ENCODE measurements at places on chromosomes 4 and X.

DNA sequence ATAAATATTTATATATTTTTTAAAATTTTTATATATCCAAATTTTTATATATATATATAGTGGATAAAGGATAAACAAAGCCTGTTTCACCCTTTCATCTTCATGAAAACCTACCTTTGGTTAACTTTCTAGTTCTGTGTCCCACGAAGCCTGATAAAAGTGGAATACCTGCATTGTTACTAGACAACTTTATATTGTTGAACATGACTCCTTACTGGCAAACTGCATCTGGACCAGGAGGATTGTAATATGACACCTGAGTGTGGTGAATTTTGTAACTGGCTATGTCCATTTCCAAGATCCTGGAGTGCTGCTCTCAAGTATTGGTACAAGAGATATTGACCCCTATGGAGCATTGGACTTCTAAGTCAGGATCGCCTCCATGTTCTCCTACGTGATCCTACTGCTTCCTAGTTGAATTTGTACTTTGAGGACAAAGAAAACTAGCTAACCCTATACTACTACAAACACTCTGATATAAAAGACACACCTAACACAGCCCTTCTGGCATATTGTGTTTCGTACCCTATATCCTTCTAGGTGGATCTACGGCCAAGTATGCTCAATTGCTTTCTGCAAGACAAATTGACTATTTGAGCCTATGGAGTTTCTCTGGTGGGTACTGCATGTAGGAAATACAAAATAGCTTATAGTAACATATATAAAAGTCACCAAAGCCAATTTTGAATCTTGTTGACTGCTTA lies 61.3 kb upstream of the PRRG1 start:
- DNase-seq: no peak

DNA sequence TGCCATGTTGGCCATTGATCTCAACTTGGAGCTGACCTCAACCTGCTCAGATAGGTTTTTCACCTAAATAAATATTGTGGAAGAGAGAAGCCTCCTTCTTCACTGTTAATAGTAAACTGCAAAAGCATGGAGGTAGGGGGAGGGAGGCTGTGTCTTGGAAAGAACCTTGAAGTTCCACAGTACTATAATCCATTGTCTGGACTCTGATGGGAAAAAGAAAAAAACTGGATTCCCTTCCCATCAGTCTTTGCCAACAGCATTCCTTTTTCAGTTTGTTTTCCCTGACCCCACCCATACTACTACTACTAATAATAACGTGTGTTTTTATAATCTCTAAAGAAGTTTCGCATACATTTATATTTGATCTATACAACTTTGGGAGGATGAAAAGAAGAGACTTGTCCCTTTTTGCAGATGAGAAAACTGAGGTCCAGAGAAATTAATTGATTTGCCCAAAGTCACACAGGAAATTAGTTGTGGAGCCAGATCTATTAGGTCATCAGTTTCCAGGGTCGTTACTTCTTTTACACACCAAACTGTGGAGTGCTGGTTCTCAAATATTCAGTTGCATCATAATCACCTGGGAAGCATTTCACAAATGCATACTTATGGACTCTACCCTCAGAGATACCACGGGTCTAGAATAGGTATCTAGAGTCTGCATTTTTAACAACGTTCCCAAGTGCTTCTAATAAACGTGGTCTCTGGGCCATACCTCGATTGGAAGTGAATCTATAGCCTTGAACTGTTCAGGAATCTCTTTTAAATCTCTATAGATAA lies 59.1 kb downstream of the LUZP4 start:
- DNase-seq: no peak

GRCh38 chr4:116027311-116027710 lies 913.9 kb upstream of the NDST4 start:
- no peak for DNase-seq

DNA sequence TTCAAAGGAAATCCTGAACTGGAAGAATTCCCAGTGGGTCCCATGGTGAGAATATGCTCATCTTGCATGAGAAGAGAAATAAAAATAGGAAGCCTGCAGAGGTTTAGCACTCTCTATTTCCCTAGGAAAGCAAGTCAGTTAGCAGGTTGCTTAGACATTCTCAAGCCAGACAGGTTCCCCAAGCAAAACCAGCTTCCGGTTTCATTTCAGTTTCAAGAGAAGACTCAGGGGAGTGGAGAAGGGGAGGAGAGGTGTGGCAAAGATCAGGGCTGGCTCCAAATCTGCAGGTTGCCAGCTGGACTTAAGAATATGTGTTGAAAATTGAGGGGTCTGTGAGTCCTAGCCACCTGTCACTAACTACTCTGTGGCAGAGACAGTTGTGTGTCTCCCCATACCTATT lies 107.5 kb downstream of the CLNK start:
- no peak for DNase-seq

GRCh38 chr4:44558031-44558605 lies 93.3 kb downstream of the YIPF7 start:
- no peak for DNase-seq

DNA sequence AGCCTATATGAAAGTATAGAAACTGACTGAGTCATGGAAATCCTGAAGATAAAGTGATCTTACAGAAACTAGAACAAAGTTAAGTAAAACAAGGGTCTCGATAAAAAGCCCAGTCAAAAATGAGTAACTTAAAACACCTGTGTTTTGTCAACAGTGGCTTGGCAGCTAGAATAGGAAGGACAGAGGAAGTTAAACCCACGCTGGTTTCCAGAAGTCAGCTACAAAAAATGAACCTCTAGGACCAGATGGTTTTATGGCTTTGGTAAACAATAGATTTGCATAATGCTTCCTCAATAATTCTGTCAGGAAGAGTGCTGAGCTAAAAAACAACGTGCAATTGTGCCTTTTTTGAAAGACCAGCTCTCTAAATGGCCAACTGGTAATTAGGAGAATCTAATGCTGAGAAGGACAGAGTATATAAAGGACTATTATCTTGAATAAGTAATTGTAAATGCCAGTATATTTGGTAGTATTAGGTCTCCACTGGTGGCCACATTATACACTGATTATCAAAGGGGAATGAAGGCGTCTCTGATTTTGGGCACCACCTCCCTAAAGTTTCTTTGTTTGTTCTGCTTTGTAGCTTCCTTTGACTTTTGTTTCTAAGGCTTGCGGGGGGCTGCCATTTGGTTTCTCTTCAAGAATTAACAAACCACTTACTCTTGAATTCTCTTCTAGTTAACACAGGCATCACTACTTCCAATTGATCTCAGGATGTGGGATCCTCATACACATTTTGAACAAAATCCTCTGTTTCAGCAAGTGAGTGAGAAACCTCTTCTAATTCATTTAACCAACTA lies 72.2 kb upstream of the PPP3CA start:
- DNase-seq: no peak

GRCh38 chr4:75547647-75548387 lies 8.0 kb upstream of the ODAPH start:
- DNase-seq: no peak

DNA sequence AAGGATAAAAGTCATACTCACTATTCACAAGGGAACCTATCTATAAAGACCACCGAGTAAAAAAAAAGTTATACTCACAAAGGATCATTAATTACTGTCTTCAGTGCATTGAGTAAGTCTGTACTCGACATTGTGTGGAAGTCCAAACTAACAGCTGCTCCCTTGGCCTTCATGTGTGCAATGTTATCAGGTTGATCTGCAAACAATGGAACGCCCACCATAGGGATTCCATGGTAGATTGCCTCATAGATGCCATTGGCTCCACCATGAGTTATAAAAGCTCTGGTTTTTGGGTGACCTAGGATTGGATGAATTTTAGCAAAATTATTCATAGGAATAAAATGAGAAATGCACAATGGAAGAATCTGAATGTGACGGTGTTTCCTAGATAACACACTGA lies 10.6 kb downstream of the UGT2B4 start:
- no peak for DNase-seq

DNA sequence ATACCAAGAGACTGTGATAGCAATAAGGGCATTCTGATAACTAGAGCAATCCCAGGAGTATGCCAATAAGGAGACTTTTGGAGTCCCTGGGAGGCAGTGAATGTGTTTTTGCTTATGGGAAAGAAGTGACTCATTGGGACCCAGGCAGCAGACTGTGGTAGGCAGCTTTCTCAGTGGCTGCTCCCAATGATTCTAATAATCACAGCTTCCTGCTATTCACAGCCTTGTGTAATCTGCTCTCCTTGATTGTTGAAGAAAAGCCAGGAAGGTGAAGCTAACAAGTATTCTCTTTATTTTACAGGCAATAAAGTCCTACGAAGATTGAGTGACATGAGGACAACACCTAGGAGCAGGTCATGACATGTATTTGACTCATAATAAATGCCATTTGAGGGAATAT lies 70.3 kb upstream of the DDX60 start:
- no peak for DNase-seq

DNA sequence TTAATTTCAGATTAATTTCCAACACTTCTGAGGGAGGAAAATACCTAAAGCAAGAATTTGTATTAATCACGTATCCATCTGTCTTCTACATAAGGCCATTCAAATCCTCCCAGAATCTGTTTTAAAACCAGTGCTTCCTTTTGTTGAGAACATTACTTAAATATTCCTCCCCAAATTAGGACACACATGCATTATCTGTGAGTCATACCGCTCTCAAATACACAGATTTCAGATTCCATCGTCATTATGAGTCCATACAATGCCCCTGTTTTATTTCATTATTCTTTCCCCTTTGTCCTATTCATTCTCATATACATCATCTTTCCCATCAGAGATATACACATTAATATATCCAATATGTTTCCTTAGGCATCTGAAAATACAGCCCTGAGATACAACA lies 57.3 kb upstream of the PRSS12 start:
- DNase-seq: no peak

- DNase-seq: no peak
Measured at GRCh38 chr4:149549911-149550310, 265.7 kb downstream of the IQCM start.

DNA sequence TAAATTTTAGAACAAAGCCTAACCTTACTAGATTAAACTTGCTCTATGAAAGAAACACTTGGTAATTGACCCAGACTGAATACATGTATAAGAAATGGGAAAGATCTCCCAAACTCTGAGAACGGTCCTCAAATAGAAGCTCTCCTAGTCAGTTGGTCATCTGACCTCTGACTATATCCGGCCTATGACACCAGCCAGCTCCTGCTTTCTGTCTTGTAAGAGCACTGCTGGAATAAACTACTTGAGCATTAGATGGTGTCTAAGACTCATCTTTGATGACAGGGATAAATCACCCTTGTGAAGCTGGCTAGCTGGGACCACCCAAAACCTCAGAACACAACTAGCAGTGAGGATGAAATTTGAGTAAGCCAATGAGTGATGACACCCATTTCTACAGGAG lies 24.2 kb downstream of the LRIT3 start:
- DNase-seq: no peak

GRCh38 chr4:127521463-127521862 lies 111.3 kb upstream of the INTU start:
- DNase-seq: no peak

GRCh38 chr4:187606581-187606980 lies 389.0 kb upstream of the ZFP42 start:
- peak; percentile 43 for DNase-seq

GRCh38 chrX:2799369-2799768 lies 29.4 kb upstream of the GYG2 start:
- no peak for DNase-seq

- DNase-seq: no peak
Measured at GRCh38 chrX:52262195-52262546, 77.5 kb downstream of the MAGED4 start.

- no peak for DNase-seq
Measured at GRCh38 chr4:47882228-47882627, 32.2 kb downstream of the NFXL1 start.

DNA sequence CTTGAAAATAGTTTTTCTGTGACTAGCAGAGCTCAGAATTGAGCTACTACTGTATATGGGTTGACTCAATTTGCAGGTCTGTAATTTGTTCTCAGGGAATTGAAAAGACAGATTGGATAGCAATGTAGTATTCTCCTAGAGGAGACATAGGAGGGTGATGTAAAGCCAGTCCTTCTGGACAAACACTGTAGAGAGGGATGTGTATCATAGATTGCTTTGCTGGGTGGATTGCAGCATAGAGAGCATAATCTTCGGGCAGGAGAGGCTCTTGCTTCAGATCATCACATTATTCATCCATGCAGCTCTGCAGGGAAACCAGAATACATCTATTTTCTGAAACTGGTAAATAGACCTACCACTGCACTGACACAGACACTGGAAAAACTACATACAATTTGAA lies 1110.5 kb downstream of the RAPGEF2 start:
- no peak for DNase-seq

- DNase-seq: no peak
Measured at GRCh38 chr4:113673450-113673849, 88.1 kb downstream of the CAMK2D start.

GRCh38 chrX:36534900-36535299 lies 473.3 kb upstream of the FAM47C start:
- no peak for DNase-seq

DNA sequence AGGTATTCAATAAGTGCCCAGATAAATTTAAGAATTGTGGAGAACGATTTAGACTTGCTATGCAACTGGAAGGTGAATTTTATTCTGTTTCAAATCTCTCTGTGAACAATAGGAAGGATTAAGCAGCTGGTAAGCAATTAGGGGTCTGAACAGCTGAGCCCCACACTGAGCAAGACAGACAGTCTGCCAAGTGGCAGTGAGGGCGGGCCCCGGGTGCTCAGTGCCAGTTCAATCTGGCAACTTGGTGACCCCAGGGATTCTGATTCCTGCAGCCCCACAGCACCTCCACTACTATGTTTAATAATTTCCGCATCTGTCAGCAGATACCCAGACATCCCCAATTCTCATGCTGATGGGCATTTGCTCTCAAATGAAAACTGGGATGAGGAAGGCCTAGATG lies 317.3 kb downstream of the PPP1R2C start:
- DNase-seq: no peak

DNA sequence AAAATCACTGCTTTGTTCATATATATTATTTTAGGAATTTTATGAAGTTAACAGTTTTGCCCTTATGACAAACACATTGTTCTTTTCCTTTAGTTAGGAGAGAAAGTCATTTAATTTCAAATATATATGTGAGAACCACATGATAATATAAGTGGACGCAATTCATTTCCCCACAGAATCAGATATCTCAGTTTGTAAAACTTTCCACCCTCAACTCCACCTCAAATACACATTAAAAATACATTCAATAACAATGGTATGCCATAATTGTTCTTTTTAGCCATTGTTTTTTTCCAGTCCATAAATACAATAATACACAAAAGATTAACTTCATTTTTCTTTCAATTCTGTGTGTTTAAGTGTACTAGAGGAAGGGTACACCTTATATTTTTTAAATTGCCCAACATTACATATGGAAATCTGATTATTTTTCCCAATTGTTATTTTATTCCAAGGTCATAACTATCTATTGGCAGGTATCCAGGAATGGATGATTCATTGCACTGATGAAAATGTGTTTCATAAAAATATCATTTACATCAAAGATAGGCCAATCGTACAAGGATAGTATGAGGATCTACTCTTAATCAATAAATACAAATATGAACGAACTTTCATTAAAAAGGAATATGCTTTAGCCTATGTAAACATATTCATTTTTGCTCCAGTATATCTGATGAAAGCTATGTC lies 125.0 kb downstream of the PPP3CA start:
- DNase-seq: no peak

- DNase-seq: peak; percentile 5
Measured at GRCh38 chr4:104206784-104207183, 287.9 kb downstream of the CXXC4 start.

GRCh38 chr4:122793811-122794210 lies 32.8 kb upstream of the FGF2 start:
- no peak for DNase-seq

Measured in NCI-H2029 treated with DMSO at 0.1 percent for 48 hours (cell line).